Mesenchymal stem cell (in vitro differentiated cells and primary cell): ENCODE measurements at places on chromosomes 4 and X.

DNA sequence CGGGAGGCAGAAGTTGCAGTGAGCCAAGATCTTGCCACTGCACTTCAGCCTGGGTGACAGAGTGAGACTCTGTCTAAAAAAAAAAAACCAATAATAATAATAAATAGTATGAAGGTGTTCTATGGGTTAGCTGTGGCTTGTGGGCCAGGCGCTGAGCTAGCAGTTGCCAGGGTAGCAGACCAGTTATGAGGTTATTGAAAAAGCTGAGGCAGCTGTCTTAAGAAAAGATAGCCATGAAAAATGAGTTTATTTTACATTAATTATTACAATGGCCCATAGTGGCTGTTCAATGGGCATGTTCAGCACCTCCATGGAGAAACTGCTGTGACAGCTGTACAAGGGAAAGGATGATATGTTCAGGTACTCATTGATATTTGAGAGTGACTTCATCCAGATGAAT is 13.3 kb upstream of the HSD17B10 start:
- no peak for DNase-seq

DNA sequence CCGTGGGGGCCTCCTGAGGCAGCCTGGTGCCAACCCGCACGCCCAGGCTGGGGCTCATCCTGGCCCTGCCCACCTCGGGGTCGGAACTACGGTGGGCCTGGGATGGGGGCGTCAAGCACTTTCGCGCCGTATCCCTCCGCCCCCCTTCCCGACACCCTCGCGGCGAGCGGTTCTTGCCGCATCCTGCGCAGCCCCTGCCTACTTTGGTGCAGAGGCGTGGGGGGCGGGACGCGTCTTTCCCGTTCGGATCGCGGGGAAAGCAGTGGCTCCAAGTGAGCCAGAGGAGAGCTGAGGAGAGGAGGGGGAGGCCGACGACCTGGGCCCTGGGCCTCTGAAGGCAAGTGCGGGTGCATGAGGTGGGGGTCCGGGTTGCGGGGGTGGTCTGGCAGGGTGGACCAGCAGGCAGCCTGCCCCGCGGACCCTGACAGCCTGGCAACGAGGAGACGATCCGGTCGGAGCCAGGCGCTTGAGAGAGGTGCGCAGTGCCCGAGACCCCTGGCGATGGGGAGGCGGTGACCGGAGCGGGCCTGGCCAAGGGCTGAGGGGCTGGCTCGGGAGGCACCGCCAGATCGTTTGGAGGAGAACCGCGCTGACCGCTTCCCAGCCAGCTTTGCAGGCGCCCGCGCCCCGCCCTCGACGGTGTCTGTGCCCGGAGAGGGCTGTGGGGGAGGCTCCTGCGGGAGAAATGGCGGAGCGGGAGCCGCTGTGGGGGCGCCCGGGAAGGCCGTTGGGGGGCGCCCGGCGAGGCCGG is at the start of gene GPRASP2:
GPRASP2 (plus strand) TSS at position 233 of the 751 bp plus-strand sequence. CDS start 2,422 bp downstream, outside the sequence.
- peak; percentile 23 for DNase-seq

DNA sequence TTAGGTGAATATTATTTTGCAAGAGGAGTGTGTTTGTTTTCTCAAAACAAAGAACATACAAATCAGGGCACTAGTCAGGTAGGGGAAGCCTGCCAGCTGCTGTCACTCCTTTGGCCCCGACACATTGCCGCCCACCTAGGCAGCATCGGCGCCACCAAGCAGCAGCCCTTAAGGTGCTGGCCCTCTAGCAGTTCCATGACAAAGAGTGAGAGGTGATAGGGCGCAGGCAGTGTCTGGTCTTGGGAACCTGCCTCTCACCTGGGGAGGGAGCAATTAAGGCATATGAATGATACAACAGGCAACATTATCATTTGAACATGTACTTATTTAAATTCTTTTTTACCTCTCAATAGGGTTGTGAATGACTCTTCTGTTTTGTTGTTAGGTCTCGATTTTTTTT is 135.1 kb downstream of the PLS3 start:
- DNase-seq: no peak

- no peak for DNase-seq
Measured at GRCh38 chr4:68082758-68083157, 46.9 kb downstream of the TMPRSS11F start.

- DNase-seq: no peak
Measured at GRCh38 chrX:151563449-151563848, at the start of gene PASD1. PASD1 (plus strand) TSS chrX:151563675; CDS start chrX:151601554, 37,879 bp downstream.

DNA sequence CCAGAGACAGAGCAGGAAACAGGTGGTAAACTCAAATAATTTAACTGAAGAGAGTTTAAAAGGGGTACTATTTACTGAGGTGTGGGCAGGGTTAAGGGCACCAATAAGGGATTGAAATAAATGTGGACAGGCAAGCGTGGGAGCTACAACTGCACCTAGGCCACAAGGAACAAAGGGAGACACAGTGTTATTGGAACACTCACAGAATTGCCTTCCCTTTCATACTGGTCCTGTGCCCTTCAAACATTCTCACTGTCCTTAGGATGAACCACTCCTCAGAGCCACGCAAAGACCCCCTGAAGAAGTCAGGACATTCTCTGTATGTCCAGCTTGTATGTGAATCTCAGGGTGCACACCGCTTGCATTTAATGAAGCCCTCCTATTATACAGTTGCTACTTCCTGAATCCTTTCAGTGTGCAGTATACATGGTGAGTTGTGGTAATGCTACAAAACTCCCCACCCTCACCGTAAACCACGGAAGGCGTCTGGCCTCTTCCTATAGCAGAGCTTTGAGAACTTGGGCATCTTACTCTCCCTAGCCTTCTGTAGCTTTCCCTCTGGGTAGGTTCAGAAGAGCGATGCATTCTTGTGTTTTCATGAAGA is 9.6 kb upstream of the MRPL1 start:
- DNase-seq: no peak

DNA sequence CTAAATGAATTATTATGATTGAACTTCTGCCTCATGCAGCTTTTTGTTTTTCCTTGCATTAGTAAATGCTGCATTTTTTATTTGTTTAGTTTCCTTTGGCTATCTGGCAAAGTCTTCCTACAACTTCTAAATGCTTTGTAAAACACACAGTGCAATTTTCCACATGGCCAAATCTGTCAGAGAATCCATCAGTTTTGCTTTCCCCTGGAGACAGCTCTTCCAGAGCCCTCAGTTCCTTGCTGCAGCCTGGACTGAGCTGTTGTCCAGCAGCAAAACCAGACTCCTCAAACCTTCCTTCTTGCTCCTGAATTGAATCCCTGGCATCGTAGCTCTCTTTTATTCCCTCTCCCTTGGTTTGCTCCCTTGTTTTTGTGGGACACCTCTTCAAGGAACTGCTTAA is 42.6 kb downstream of the MED28 start:
- no peak for DNase-seq
